ENCODE measurements at places on chromosomes 4 and X.

DNA sequence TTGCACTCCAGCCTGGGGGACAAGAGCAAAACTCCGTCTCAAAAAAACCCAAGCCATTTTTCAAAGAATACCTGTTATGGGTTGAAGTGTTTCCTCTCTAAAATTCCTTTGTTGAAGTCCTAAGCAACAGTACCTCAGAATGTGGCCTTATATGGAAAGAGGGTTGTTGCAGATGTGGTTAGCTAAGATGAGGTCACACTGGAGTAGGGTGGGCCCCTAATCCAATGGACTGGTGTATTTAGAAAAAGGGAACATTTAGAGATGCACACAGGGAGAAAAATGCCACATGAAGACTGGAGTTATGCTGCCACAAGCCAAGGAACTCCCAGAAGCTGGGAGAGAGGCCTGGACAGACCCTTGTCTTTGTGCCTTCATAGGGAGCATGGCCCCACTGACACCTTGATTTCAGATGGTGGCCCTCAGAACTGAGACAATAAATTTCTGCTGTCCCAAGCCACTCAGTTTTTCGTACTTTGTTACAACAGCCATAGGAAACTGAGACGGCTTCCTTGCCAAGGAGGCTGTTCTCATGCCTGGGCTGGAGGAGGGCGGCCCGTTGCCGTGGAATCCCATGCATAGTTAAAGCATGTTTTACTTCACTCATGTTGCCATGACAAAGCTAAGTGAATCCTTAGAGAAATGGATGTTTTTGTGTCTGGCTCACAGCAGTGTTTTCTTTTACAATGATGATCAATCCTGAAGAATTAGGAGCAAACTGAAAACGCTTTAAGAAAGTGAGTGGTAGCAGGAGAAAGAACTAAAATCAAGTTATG, 16.5 kb downstream of the TRAPPC2 start:
- DNase-seq, result no peak

GRCh38 chr4:12016729-12017128, 588.0 kb upstream of the HS3ST1 start:
- no peak for DNase-seq

GRCh38 chrX:113305496-113305895, 464.9 kb upstream of the AMOT start:
- no peak for DNase-seq

- DNase-seq, result no peak
These were observed 106.3 kb downstream of the C4orf51 start for GRCh38 chr4:145786261-145786660.

GRCh38 chrX:135112096-135112729, 8.1 kb downstream of the ETDB start:
- peak; percentile 9 for DNase-seq

DNA sequence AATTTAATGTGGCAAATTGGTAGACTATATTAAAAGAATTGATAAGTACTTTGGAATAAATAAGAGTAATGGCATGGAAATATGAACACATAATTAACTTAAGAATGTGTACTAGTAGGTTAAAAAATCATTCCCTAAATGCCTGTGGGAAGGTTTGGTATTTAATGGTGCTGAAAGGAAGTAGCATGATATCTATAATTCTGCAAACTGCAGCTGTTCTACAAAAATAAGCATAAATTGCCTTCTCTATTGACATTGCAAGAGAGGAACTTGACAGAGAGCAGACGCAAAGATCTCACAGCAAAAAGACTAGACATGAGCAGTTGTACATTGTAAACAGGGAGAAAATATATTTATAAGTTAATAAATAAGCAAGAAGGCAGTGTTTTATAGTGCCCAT, 752.5 kb upstream of the PCDH10 start:
- no peak for DNase-seq

DNA sequence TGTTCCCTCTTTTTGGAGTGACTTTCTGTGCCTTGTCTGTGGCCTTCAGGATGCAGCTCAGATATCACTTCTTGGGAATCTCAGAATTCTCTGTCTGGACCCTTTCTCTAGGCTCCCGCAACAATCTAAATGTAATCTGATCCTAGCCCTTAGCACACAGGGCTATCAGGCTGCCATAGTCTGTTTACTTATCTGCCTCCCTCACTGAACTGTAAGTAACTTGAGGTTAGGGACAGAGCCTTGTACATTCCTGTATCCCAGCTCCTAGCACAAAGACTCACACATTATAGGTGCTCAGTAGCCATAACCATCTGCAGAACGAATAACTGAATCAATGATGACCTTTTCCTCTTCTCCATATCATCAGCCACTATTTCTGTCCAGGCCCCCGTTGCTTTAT, 69.5 kb downstream of the RTL9 start:
- peak; percentile 34 for DNase-seq

- no peak for DNase-seq
These were observed 43.8 kb downstream of the NHSL2 start for GRCh38 chrX:71954458-71954857.

GRCh38 chrX:127085939-127086338, 266.4 kb downstream of the PRR32 start:
- no peak for DNase-seq

DNA sequence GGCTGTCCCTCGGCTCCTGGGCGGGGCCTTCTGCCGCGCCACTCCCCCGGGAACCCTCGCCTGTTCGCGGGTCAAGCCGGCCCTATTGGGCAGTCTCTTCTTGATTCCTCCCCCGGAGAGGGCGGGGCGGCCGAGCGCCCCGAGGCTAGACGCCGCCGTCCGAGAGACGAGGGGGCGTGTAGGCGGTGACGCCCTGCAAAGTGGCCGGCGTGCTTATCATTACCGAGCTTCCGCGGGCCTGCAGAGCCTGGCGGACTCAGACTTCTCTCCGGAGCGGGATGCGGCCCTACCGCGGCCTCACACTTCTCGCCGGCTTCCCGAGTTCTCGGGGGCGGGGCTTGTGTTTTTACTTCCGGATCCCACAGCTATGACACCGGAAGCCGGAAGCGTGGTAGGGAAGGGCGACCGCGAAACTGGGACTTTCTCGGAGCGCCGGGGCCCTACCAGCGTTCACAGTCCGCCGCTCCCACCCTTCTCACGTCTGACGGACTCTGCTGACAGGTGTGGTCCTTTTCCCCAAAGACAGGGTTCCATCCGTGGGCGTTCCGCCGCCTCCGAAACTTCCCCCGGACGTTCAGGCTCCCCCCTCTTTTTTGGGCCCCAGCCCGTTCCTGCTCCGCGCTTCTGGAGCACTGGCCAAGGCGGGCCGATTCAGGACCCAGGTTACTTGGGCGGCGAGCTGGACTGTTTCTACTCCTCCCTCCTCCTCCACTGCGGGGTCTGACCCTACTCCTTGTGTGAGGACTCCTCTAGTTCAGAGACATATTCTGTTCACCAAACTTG, at the start of gene IKBKG:
IKBKG (plus strand) TSS at position 376 of the 783 bp plus-strand sequence. CDS start 4,383 bp downstream, outside the sequence.
- DNase-seq, result peak; percentile 79

DNA sequence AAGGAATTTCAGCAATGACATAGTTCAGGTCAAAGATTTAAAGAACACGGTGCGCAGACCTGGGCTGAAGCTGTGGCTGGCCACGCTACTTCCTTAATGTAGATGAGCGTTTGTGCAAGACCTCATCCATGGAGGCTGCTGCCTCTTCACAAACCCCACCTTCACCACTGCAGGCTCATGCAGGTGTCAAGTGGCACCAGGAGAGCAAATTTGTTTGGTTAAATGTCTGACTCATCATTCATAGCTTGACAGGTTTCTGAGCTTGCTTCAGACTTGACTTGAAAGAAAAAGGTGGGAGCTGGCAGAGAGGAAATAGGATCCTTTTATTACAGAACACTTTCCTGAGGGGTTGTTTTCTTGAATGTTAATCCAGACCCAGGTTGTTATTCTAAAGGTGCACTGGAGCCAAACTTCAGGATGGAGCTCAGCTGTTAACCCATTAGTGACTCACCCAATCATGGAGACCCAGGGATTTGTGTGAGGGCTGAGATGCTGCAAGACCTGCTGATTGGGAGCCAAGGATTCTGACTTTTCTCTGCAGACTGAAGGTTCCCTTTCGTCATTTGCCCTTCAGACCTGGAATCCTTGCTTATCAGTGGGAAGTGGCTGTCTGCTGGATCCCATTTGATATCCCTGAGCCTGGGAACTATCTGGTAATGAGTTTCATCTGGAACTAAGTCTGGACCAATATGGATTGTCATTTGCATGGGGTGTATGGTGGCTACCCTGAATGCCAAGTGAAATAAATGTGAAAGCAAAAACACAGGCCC, 315.3 kb downstream of the PTTG2 start:
- DNase-seq, result peak; percentile 55

DNA sequence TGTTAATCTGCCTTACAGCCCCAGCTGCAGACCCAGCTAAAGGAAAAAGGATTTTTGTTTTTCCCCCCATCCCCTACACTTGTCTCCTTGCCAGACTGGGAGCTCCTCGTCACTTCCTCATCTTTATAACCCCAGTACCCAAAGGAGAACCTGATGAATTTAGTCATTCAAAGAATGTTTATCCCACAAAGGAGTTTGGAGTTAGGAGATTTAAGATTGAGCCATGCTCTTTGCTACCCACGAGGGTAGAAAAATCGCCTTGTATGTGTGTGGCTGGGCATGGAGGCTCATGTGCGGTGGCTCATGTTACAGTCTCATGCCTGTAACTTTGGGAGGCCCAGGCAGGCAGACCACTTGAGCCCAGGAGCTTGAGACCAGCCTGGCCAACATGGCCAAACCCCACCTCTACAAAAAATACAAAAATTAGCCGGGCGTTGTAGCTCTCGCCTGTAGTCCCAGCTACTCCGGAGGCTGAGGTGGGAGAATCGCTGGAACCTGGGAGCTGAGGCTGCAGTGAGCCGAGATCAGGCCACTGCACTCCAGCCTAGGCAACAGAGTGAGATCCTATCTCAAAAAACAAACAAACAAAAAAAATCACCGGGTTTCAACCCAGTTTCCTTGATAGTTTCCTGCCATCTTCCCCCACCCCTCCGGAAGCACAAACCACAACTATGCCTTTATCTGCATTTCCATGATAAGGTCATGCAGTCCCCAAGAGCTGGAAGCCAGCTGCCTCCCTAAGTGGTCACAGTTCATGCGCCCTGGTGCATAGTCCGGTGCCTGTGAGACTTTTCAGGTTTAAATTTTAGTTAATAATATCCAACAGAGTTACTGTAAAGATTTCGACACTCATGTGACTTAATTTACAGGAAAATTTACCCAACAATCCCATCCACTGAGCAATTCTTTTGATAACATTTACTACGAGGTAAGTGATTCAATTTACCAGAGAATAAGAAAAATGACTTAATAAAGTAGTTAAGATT, 1.5 kb downstream of the CFAP97 start:
- no peak for DNase-seq

DNA sequence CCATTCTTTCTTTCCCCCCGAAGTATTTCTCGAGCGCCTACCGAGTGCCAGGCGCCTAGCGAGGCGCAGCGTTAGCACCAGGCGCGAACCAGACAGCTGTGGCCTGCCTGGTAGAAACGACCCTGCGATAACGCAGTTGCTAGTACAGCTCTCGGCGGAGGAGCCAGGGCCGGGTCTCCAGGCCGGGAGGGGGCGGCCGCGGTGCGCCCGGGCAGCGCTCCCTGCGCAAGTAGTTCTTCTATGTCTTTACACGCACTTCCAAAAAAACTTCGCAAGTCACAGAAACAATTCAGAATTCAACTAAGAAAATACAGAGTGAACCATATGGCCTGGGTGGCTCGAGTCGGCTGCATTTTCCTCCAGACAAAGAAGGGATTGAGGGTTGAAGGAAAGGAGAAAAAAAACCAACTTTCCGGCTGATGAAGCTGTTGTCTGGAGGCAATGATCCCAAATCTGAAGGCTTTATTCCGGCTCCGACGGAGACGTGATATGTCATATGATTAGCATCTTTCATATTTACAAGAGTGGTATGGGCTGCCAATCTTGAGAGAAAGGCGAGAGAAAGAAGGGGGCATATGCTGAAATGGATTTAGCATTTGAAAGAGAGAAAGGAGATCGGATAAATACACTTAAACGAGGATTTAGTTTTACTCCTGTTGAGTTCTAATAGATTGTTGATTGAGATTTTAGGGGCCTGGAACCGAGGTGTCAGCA, 7.2 kb upstream of the NEUROG2 start:
- no peak for DNase-seq

GRCh38 chr4:185730849-185731608, 81.0 kb downstream of the SORBS2 start:
- no peak for DNase-seq

GRCh38 chr4:76203541-76203940, 10.1 kb downstream of the SCARB2 start:
- no peak for DNase-seq

- no peak for DNase-seq
These were observed 50.2 kb downstream of the LEF1 start for GRCh38 chr4:108118505-108118904.

- no peak for DNase-seq
These were observed 67.6 kb upstream of the FREM3 start for GRCh38 chr4:143768007-143768591.

DNA sequence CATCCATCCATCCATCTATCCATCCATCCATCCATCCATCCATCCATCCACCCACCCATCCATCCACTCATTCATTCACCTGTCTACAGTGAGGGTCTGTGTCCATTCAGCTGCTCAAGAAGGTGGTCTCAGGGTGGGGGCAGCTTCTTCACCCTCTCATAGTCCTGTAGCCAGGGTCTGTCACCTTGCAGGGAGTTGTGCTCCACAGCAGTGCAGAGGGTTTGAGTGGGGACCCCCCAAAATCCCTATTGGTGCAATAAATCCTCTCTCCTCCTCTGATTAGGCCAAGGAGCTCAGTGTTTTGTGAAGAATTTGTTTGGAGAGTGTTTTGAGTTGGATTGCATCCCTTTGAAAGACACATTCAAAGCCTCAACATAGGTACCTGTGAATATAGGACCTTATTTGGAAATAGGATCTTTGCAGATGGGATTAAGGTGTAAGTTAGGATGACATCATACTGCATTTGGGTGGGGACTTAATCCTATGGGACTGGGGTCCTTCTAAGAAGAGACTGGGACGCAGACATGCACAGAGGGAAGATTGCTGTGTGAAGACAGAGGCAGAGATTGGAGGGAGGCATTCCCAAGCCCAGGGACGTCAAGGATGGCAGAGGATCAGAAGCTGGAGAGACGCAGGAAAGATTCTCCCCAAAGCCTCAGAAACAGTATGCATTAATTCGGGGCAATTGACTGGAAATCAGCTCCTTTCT, 12.0 kb downstream of the P2RY8 start:
- DNase-seq, result no peak

DNA sequence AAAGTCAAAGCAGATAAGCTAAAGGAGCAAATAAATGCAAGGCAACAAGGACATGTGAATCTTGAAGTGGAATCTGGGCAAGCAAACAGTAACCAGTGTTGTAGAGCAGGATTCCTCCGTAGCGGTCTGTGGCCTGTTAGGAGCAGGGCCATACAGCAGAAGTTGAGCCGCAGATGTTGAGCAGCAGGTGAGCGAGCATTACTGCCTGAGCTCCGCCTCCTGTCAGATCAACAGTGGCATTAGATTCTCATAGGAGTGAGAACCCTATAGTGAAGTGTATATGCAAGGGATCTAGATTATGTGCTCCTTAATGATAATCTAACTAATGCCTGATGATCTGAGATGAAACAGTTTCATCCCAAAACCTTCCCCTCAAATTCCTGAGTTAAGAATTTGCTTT, 550.7 kb downstream of the ADGRL3 start:
- peak; percentile 8 for DNase-seq

GRCh38 chr4:144371485-144371884, 231.0 kb upstream of the GYPA start:
- no peak for DNase-seq

GRCh38 chr4:37471971-37472370, 214.2 kb downstream of the RELL1 start:
- no peak for DNase-seq

GRCh38 chr4:109713500-109713899, 10.3 kb upstream of the CASP6 start:
- DNase-seq, result no peak

Data from NCI-H2171 treated with DMSO at 0.1 percent for 48 hours (cell line).